ENCODE measurements at places on chromosomes 1 and 21.

DNA sequence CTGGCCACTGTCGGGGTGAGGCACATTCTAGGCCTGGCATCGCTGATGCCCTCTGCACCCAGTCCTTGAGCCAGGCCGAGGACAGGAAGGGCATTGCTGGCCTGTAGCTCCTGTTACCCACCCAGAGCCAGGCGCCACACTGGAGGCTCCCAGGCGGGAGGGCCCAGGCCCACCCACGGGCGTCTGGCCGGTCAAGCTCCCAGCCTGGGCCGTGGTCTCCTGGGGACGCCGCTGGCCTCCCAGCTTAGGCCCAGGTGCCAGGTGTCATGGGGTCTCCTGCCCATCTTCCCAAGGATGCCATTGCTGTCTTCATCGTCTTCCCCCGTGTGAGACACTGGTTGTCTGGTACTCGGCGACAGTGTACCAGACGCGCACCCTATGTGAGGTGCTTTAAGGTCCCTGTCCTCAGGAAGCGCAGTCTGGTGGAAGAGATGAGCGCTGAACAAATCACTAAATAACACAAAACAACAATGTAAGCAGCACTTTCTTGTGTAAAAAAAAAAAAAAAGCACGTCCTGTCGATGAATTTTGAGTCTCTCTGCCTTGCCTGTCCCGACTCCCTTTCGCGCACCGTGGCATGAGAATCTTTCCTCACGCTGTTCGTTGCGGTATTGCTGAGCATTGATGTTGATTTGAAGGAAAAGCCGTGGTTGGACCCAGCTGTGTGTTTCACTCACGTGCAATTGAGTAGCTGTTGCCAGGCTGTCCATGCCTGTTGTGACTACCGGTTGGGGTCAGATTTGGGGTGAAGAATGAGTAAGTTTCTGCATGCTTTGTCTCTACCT lies 27.0 kb upstream of the TRAPPC10 start:
- DNase-seq = no peak

GRCh38 chr1:112855152-112855828 lies 100.7 kb downstream of the SLC16A1 start:
- no peak for DNase-seq

DNA sequence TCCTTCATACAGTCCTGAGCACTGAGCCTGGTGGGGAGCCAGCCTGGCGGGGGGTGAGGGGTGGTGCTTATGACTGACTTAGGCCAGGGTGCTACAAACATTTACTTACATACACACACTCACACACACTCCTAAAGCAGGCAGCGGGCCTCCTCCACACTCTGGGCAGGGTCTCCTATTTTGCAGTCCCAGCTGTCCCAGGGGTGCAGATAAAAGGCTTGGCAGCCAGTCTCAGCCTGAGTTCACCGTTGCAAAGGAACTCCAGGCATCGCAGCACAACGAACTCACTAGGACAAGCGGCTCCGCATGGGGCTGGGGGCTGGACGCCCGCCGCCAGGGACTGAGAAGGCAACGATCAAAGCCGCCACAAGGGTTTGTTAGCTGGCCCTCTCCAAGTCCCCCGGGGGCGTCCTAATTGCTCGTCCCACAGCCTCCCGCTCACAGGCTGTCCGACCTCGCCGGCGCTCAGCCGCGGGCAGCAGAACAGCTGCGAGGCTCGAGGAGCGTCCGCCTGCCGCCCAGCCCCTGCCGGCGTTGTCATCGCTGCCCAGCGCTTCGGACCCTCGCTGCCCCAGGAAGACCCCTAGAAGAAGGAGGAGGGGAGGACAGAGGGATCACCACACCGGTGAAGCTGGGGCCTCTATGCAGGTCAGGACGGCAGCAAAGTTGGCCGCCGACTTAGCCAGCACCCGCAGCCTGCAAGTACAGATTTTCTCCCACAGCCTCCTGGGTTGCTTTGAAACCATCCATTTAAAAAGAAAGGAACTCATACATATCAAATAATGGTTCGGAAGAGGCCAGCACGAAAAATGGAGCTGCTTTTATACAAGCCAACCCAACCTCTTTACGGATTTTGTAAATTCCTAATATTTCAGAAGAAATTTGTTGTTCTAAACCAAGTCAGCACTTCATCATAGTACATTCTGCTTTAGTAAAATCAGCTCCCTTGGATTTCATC lies 6.2 kb downstream of the BARHL2 start:
- DNase-seq = no peak

DNA sequence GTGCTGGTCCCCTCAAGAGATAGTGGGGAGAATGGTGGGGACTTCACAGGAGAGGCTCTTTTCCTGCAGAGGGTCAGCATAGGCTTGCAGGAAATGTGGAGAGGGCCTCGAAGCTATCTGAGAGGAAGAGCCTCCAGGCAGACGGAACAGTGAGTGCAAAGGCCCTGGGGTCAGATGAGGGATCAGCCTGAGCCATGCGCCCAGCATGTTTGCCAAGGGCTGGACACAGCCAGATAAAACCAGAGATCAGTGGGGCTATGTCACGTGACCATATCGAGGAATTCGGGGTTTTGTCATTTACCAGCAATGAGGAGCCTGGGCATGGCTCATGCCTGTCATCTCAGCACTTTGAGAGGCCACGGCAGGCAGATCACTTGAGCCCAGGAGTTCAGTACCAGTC lies 6.5 kb upstream of the UTS2 start:
- no peak for DNase-seq

DNA sequence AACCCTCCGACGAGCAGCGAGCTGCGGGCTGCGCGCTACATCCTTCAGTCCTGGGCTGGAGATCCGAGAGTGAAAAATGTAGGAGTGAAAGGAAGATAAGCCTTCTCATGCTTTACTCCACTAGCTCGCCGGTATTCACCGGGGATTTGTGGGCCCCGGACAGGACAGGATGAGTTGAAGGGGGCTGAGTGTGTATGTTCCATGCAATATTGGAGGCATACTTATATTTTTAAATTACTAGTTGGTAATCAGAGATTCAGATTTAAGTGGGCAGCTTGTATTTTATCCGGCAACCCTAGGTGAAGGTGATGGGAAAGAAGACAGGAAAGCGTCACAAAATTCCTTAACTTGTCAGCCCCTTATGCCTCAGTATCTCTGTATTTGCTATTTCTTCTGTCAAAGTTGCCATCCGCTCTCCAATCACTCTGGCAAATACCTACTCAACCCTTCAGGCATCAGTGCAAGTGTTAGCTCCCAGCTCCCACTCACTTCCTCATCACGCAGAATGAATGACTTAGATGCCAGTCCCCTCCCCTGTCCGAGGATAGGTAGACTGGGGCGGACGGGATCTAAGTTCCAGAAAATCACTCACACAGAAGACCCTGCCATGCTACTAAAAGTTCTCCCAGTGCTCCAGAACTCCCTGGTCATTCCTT lies 503 bp upstream of the PIGM start:
- DNase-seq = no peak

DNA sequence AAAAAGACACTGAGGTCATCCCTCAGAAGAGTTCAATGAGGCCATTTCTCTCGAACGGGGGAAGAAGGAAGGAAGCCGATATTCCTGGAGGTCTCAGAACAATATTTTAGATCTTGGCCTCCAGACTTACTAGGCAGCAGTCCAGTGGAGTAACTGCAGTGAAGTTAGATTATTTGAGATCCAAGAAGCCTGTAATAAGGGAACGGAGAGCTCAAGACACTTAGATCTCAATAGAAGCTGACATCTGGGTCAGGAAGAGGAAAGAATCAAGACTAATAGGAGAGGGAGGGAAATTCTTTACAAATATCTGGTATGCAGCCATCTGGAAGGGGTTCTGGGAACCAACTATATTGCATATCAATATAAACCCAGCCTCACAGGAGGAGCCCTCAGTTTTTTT lies 13.6 kb upstream of the ENAH start:
- no peak for DNase-seq

DNA sequence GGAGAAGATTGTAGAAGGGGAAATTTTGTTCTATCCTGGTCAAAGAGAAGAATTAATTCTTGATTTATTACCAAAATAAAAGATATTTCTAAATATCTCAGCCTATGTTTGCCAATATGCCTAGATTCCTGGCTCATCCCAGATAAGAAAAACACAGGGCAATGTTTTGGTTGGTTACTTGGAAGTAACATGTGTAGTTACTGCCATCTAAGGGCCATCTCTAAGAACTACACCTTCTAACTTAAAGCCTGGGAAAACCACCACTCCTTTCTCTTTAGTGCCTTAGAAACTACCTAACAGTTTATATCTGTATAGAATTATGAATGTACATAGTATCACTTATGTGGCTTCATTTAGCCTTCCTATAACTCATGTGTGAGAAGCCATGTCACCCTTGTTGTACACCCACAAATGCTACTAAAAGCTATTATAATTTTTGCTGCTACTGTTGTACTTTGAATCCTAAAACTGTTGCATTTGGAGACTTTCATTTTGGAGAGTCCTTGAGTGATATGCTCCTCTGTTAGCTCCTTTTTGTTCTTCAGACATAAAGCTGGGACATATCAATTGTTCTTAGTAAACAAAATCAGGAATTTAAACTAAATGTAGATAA lies 4.5 kb downstream of the AIM2 start:
- no peak for DNase-seq

GRCh38 chr1:236489710-236490377 lies 33.9 kb upstream of the LGALS8 start:
- no peak for DNase-seq

- no peak for DNase-seq
These were observed 899 bp downstream of the OPRD1 start for GRCh38 chr1:28812669-28813468.

GRCh38 chr1:172588296-172589291 lies 55.6 kb downstream of the SUCO start:
- no peak for DNase-seq

GRCh38 chr1:19800076-19800804 lies 524 bp upstream of the TMCO4 start:
- DNase-seq = peak; percentile 50

- no peak for DNase-seq
These were observed 70.4 kb upstream of the ANGPTL1 start for GRCh38 chr1:178941261-178941689.

GRCh38 chr1:10400013-10400412 lies 1.1 kb downstream of the PGD start:
- no peak for DNase-seq

DNA sequence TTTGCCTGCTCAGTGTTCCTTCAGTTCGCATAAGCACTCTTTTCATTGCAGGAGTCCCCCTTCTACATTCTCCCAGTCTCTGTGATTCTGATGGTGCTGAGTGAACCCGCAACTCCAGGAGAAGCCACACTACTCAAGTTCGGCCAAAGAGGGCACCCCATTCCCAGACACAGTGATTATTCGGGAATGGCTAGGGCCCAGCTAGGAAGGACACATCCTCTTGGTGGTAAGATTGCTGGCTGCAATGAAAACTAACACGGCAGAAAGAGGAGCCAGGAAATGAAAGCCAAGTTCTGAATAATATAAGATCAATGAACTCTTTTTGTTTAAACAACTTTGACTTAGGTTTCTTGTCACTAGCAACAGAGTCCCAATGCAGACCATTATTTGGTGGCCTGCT lies 14.9 kb downstream of the CREG1 start:
- DNase-seq = no peak

DNA sequence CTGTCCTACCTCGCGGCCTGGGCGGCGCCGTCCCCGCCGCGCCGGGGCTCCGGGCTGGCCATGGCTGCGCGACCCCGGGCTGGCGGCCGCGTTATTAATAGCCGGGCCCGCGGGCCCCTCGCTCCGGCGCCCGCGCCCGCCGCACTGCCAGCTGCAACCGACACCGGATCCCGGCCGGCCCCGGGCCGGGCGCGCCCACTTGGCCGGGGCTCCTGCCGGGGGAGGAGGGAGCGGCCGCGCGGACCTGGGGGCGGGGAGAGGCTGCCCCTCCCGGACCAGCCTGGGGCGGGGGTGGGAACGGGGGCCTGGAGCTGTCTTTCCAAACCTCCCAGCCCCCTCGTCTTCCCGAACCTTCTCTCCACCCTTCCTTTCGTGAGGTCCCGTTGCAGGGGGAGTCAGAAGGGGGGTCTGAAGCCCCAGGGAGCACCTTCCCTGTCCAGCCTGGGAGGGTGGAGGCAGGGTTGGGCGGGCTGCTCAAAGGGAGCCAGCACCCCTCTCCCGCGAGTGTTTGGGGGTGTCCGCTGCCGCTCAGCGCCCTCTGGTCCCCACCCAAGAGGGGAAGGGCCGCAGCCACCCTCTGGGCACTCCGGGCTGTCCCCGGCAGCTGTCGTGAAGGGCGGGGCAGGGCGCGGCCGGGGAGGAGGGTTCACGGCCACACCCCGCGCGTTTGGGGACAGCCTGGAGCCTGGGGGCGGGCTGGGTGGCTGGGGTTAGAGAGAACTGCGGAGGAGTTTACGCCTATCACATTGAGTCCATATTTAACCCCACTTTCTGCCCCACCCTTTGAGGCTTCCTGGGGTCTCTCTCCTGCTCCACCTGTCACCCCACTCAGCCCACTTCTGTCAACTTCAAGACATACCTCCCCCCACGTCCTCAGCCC lies at the start of gene SYNC:
Gene SYNC, minus strand, starts transcription at position 172 of the 880 bp plus-strand sequence. Its CDS starts 110 bp downstream, at position 62.
- peak; percentile 17 for DNase-seq

GRCh38 chr1:22053017-22053860 lies 730 bp downstream of the CDC42 start:
- peak; percentile 35 for DNase-seq

DNA sequence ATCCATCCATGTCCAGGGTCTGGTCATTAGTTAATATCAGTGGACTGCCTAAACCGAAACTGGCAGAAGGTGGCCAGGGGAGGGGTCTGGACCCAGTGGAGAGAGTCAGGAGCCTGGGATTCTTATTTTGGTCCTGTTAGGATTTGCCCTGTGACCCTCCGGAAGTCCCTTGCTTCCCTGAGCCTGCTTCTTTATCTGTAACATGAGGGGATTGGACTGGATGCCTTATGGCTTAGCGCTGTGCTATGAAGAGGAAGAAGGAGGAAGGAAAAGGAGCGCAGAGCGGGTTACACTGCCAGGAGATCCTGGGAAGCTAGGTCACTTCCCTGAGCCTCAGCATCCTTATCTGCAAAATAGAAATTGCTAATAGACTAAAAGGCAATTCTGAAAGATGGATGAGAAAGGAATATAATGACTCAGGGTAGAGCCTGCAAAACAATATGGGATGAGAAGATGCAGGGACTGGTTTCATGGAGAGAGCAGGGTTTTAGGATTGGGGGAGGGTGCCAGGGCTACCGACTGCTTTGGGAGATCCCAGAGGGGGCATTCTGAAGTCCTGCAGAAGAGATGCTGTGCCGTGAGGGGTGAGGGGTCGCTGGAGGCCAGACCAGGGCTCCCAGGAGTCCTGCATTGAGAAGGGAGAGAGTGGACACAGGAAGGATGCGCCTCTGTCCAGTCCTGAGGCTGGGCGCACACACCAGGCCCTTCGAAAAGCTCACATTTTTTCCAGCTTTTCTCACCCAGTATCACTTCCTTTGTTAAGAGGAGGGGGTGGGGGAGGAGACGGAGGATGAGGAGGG lies 460 bp upstream of the ADORA1 start:
- DNase-seq = no peak

DNA sequence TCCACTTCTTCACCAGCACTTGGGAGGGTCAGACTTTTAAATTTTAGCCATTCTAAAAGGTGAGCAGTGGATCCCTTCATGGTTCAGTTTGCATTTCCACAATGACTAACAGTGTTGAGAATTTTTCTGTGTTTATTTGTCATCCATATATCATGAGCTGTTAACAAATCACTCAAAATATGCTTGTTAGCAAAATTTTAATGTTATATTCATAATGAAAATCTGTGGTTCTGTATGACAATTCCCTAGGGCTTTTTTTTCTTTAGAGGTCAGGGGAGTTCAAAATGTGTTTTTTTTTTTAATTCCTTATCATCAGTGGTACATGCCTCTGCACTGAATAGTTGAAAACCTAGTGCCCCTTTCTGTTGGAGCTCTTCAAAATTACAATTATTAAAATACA lies 682.2 kb upstream of the ADGRL2 start:
- DNase-seq = no peak

Data from stimulated activated CD4-positive, alpha-beta T cell treated with anti-CD3 and anti-CD28 coated beads, Interleukin-4, amount 100 ng/mL, for 1 hour (primary cell).